ENCODE measurements at places on chromosomes 12 and 14.

DNA sequence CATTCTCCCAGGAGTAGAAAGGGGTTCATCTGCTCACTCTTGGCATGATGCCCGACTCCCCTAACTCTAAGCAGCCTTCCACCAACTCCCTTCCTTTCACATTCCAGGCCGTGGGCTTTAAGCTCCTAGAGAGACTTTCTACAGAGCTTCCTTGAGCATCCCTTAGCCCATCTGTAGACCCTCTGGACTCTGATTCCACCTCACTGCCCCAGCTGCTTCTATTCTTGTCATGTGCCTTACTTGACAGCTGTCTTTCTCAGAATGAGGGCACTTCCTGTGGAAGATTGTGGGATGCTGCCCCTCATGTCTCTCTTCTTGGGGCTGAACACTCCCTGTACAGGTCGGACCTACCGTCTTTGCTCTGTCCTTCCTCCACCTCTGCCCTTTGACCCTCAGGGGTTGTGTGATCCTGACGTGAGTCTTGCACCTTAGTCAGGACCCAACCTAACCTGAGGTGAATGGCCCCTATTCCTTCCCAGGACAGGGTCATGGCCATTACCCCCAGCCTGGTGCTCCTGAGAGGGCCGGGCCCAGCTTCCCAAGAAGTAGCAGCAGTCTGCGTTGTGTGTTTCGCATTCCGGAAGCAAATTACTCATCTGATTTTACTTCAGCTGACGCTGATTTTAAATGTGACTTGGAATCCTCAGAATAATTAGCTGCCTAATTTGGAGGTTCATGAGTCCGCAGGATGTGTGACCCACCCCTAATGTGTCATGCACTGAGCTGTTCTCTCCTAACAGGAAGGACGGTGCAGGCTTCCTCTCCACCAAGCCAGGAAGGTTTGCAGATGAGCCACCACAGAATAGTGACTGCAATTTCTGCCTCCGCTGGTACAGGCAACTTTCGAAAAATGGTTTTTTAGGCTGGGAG is 2.7 kb upstream of the GALNT6 start:
- DNase-seq = peak; percentile 17

DNA sequence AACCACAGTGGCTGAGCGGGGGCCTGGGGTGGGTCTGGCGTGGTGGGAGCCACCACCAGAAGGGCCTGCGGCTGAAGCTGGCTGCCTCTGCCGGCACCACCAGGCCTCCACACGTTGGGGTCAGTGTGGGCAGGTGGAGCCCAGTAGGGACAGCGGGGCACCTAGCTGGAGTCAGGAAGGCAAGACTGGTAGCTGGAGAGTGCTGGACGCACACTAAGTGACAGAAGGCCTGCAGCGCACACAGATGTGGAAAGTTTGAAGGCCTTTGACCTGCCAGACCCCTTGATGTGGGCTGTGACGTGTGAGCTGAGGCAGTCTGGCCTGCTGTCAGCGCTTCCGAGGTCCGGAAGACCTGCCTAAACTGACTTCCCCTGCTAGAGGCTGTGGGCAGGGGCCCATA is 26.3 kb downstream of the RIN3 start:
- DNase-seq = no peak

DNA sequence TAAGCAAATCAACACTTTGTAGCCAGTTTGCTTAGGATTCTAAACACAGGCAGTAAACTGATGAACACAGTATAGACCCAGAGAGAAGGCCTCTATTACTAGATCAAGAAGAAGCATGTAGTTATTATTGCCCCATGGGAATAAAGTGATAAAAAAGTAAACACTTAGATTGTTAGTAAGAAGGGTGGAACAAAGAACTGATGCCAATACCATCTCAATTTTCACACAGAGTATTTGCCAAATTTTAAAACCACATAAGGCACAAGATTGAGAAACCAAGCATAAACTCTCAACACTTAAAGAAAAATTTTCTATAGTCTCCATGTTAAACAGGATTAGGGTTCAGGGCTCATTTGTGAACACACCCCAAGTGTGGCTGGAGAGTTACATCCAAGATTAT is 77.0 kb upstream of the SYT1 start:
- DNase-seq = no peak

DNA sequence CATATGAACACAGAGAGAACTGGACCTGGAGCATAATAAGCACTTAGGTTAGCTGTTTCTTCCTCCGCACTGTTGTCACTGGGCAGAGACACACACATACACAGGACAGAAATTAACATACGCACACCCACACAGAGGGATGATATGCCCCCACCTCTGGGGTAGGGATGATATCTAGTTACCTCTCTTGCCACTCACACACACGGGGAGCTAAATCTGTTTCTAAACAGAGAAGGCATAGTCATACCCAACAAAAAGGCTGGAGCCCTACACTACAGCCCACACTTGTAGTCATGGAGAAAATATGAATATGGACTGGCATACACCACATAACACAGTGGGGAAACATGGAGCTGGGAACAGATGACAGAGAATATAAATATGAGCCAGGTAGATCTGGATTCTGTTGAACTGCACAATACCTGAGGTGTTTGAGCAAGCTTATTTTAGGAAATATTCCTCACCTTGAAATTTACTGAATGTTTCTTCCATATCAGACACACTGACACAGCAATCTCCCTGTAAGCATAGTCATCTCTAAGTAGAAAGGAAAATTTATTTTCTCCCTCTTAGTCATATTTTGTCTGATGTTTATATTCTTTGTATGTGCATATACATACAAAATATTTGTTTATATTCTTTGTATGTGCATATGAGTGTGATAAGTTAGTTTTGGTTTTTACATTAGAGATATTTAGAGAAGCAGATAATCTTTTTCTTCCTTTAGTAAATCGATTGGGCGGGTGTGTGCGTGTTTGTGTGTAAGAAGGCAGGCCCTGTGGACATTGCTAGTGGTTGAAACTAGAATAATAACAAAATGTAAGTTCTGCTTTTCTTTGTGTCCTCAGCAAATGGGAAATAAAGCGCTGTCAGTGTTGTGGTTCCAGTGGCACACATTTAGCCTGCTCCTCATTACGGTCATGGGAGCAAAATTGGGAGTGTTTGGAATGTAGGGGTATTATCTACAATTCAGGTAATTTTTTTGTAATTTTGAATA is 20.9 kb upstream of the SCFD1 start:
- no peak for DNase-seq

DNA sequence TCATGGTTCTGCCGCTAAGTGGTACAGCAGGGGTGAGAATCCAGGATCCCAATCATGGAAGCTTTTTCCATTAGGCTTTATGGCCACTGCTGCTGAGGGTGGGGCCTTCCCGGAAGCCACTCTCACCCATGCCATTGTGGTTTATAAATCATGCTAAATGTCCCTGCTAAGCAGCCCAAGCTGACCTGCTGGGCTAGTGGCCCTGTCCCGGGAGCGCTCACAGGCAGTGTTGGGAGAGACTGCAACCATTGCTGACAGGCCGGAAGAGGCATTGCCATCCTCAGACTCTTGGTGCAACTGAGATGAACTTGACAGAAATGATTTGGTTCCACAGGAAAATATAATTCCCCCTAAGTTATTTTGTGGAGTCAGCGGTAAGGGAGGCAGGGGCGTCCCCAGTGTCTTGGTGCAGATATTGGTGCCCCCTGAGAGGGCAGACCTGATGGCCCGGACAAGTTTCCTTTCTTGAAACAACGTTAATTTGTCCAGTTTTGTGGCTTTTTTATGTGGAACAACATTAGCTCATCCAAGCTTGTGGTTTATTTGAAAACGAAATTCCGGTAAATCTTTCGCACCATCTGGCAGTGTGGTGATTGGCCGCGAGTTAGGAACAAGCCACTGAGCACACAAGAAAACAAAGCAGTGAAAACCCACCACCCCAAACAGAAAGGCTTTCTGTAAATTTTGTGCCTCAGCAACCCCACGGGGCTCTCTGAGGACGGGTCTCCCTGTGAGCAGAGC is 82.3 kb downstream of the SSPN start:
- no peak for DNase-seq

- no peak for DNase-seq
Measured at GRCh38 chr14:68518166-68518565, 274.7 kb downstream of the ZFP36L1 start.

GRCh38 chr12:20376984-20377383 is 8.6 kb downstream of the PDE3A start:
- no peak for DNase-seq

DNA sequence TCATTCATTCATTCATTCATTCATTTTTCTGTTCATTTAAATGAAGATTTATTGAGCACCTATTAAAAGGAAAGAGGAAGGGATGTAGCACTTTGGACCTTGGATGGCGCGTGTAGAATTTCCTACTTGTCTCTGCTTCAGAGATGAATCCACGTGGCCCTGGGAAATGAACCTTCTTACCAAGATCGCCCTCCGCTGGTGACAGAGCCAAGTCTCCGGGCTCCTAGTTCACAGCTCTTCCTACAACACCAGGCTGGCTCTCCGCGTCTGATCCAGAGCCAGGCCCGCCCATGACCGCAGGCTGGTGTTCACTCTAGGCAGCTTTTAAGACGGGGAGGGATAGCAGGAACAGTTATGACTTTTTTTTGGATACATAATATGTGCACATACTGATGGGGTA is 70.9 kb upstream of the PIWIL1 start:
- no peak for DNase-seq

DNA sequence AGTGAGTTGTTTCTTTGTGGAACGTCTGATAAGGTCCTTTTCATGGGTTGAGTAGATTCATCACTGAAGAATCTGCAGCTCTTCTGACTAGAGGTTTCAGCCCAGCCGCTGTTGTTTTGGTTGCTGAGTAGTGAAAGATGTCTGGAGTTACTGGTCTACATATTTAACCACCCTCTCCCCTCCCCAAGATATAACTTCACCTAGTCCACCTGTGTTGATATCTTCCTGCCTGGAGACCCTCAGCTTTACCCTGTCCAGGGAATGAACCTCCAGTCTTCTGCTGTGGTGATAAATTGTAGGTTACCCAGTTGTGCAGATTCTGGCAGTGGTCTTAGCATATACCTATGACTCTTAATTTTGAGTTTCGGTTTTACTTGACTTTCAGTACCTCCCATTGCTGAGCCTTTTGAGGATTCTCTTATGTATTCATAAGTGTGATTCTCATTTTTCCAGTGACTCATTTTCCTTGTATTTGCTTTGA is 62.9 kb downstream of the CCDC91 start:
- DNase-seq = no peak

DNA sequence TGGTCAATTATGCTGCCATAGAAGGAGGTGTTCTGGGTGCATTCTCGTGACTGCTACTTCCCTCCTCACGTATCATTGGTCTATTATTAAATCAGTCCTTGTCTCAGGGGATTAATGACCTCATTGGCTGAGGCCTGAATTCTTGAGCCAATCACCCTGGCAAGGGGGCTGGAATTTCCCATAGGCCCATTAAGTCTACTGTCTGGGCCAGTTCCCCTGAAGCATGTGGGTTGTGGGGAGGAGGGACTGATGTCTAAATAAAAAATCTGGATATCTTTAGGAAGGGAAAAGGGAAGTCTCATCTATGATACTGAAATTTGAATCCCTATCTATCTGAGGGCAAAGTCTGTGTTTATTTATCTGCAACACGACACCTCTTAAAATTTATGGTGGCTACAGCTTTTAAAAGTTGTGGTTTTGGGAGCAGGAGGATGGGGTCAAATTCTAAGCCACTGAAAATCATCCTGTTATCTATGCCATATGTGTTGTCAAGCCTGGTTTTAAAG is 71.9 kb downstream of the DYRK2 start:
- no peak for DNase-seq

DNA sequence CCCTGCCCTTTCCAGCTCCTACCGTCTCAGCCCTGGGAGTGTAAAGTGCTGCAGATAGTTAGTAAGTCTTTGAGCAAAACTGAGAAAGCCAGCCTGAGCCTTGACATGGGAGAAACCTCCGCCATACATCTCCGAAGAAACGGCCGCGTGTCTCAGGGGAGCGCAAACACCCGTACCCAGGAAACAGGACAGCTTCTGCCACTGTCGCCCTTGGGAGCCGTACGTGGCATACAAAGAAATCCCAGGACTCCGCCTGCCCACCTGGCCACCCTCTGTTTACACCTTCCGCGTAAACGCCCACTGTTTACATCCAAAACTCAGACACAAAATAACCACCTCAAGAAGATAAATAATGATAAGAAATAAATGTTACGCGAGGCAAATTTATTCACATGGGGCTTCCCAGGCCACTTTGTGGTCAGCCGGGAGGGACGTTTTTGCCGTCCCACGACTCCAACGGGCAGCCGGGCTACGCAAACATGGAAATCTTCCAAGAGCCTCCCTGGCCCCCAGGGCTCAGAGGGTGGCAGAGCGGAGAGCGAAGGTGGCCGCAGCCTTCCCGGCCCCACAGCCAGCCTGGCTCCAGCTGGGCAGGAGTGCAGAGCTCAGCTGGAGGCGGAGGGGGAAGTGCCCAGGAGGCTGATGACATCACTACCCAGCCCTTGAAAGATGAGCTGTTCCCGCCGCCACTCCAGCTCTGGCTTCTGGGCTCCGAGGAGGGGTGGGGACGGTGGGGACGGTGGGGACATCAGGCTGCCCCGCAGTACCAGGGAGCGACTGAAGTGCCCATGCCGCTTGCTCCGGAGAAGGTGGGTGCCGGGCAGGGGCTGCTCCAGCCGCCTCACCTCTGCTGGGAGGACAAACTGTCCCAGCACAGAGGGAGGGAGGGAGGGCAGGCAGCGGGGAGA is at the start of gene BDKRB2:
Gene BDKRB2, plus strand, starts transcription at position 689 of the 908 bp plus-strand sequence. CDS start 32,269 bp downstream, outside the sequence.
- DNase-seq = no peak

DNA sequence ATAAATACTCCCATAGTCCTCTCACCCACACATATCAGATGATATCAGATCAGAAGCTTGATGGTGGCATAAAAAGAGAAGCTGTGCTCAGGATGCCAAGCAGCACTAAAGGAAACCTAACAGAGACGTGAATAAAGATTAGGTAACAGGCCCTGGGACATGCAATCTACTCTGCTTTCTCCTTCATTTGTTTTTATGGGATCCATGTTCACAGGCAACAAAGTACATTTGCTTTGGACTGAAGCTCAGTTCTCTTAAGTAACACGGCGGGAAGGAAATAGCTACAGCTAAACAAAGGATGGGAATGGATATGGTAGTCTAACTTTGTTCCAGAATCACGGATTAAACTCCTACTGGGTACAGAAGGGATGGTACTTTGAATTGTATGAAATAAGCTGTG is 119.5 kb downstream of the TTC7B start:
- no peak for DNase-seq

DNA sequence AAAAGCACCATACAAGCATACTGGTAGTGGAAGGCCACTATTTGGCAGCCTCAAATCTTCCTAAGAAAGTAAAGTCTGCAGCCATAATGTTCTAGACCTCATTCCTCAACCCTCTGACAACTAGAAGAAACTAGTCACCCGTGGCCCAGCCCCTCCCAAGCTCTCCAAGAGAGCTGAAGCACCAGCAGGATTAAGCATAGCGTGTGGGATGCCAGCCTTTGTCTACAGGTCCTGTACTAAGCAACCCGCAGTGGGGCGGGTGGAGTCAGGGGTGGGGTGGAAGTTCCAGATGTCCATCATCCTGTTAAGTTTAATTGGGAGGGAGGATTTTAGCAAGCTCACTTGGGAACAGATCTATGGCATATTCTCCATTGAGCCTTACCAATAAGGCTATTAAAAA is 14.2 kb downstream of the SLC11A2 start:
- DNase-seq = no peak

All from stimulated activated CD8-positive, alpha-beta memory T cell treated with anti-CD3 and anti-CD28 coated beads, Interleukin-4, amount 100 ng/mL, for 4 hours (primary cell).